ENCODE measurements at places on chromosomes 3 and 15.

GRCh38 chr3:2454865-2455264, 356.2 kb downstream of the CNTN4 start:
- DNase-seq: no peak

- no peak for DNase-seq
These were observed 50.7 kb downstream of the PEAK1 start for GRCh38 chr15:77369168-77369567.

- no peak for DNase-seq
These were observed 18.2 kb downstream of the NFKBIZ start for GRCh38 chr3:101867511-101867910.

GRCh38 chr3:176190755-176191154, 1006.5 kb downstream of the TBL1XR1 start:
- peak; percentile 86 for DNase-seq

- DNase-seq: no peak
These were observed 64.6 kb downstream of the TMEM212 start for GRCh38 chr3:171907761-171908160.

GRCh38 chr3:52527732-52528585, 5.7 kb downstream of the NT5DC2 start:
- no peak for DNase-seq

DNA sequence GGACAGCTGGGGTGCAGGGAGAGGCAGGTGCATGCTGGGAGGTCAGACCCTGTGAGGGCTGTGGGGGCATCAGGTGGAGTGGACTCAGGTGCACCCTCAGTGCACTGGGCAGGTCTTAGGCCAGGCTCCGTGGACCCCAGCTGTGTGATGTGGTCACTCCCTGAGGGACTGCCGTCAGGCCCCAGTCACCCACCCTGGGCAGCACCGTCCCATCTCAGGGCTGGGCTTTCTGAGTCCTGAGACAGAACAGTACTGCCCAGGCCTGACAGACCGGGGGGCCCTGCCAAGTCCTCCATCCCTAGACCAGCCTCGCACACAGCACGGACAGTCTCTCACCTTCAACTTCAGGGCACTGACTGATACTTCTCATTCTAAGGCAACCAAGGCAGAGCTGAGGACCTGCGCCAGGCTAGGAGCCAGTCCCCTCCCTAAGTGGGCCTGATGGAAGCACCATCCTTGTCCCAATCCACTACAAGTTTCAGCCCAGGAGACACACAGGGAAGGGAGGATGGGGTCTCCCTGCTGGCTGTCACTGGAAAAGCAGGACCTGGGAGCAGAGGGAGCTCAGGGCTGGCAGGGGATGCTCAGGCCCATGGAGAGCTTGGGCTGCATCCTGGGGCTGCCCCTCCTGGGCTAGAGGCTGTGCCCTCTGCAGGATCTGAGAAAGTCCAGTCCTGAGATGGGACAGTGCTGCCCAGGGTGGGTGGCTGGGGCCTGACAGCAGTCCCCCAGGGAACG, 86.3 kb downstream of the LMLN start:
- DNase-seq: no peak

DNA sequence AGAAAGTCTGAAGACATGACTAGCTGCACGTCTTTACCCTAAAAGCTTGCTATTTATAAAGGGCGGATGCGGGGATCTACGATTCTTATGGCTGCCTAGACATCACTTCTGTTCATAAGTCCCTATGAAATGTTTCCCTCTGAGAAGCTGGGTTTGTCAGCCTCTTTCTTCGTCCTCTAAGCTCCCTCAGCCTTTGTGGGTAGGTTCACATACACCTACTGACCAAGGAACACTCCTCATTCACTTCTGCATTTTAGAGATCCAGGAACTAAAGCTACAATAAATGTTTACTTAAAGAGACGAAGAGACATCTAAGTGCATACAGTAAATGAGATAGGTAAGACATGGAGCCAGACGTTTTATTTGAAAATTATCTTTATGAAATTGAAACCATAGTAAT, 16.7 kb upstream of the RAMAC start:
- DNase-seq: no peak

DNA sequence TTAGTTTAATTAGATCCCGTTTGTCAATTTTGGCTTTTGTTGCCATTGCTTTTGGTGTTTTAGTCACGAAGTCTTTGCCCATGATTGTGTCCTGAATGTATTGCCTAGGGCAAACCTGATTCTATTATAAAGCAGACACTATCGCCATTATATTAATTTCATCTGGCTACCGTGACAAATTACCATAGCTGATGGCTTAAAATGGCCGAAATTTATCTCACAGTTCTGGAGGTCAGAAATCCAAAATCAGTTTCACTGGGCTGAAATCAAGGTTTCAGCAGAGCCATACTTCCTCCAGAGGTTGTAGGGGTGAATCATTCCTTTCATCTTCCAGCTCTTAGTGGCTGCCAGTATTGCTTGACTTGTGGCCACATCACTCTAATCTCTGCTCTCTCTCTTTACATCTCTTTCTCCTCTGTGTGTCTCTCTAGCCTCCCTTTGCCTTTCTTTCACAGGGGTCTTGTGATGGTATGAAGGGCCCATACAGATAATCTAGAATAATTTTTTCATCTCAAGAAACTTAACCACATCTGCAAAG, 31.7 kb upstream of the FRMD4B start:
- no peak for DNase-seq

GRCh38 chr3:68904064-68904463, 28.3 kb downstream of the TAFA4 start:
- DNase-seq: no peak

- no peak for DNase-seq
These were observed 1.5 kb downstream of the GLB1 start for GRCh38 chr3:33095436-33095835.

- DNase-seq: no peak
These were observed 683.5 kb downstream of the NR2F2 start for GRCh38 chr15:97014001-97014400.

DNA sequence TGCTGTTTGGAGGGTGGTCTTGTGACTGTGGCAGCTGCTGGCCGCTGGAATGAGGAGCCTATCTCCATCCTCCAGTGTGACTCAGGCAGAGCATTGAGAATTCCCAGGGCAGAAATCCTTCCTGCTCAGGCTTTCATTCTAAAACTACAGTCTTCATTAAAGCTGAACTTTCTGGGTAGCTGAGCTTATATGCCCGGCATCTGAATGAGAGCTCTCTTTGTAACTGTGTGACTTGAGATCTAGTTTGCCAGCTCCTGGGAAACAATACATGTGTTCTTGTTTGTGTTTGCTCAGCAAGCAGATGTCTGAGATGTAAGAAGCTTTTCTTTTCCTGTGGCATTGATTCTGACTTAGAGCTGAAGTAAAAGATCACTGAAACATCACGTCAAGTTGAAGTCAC, 22.4 kb downstream of the RLBP1 start:
- no peak for DNase-seq

GRCh38 chr3:106343811-106344210, 475.0 kb upstream of the CBLB start:
- no peak for DNase-seq

Measured in cerebellar cortex (tissue), 1 donor.